ENCODE measurements at places on chromosomes 4 and X. TPM values are rescaled to one million over a fixed set of nuclear protein-coding genes. Genes with fewer than 3 reads are reported as not detected.

- DNase-seq: no peak
These were observed 269.1 kb upstream of the ZFP42 start for GRCh38 chr4:187726485-187726884.

DNA sequence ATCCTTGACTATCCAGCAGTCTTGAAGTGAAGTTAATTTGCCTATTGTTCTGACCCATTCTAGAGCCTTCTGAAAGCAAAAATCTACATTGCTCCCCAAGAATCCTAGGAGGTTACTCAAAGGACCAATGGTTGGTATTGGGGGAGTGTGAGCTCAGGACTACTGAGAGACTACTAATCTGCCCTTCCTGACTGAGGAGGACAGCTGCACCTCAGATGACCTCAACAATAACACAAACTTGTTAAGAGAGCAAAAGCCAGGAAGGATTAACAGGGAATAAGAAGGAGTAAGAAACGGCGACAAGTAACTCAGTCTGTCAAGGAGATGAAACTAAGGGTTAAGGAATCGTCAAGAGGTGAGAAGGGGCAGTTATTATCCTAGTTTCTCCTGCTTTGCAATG, 43.4 kb downstream of the IDS start:
- no peak for DNase-seq

The FATE1 gene
- not detected for total RNA-seq

- no peak for DNase-seq
These were observed 69.6 kb downstream of the PPP2R2C start for GRCh38 chr4:6402566-6403399.

GRCh38 chr4:166977596-166977995, 256.7 kb downstream of the SPOCK3 start:
- DNase-seq: no peak

- DNase-seq: peak; percentile 58
These were observed 51.2 kb upstream of the C1QTNF7 start for GRCh38 chr4:15376594-15376993.

- no peak for DNase-seq
These were observed 287.4 kb downstream of the NR3C2 start for GRCh38 chr4:148154769-148155168.

GRCh38 chr4:68396756-68397155, 46.9 kb upstream of the YTHDC1 start:
- DNase-seq: no peak

DNA sequence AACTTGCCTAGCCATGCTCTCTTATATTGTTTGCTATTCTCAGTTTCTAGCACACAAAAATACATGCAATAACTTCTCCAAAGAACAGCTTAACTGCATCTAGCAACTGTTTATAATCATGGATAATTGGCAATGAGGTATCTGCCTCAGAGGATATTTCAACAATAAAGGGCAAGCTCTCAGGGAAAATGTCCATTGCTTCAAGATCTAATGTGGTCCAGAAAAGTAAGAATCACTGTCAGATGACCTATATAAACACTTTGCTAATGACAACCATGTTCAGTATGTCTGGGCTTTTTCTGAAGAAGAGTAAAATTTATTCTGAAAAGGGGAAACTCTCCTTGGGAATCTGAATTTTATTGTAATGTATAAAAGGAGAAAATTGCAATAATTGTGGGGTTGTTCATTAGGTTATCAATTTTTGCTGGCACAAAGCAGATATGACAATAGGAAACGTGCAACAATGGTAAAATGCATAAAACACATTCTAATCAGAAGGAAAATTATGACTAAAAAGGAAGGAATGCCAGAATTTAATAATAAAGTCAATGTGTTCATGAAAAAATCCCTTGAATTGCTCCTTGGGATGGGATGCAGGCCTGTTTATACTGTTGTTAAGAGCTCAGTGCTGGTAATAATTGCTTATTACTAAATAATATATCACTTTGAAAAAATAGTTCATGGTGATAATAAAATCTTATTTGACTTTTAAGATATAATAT, 90.3 kb downstream of the ANTXR2 start:
- DNase-seq: no peak

DNA sequence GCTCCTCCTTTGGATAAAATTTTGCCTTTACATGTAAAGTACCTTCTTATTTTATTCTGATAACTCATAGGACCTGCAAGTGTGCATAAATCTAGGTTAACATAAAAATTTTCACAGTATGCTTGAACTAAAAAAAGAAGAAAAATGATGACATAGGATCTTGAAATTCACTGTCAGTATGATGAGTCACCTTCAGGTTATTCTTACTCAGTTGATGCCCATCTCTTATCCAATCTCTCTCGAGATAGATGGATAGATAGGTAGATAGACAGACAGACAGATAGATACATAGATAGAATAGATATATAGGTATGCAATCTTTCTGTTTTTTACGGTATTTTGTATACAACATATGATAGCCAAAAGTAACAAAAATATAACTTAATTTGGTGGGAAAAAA, 485.5 kb downstream of the NAF1 start:
- no peak for DNase-seq

The SLC25A14 gene
- total RNA-seq: 14.1 TPM

The GRIA2 gene
- total RNA-seq: not detected

The ITM2A gene
- 0.12 TPM for total RNA-seq

- DNase-seq: peak; percentile 0
These were observed 105.8 kb upstream of the MAGEB18 start for GRCh38 chrX:26032111-26032912.

- DNase-seq: no peak
These were observed 34.4 kb downstream of the FAM13A start for GRCh38 chr4:89022426-89023128.

- peak; percentile 23 for DNase-seq
These were observed 31.9 kb downstream of the CBR4 start for GRCh38 chr4:168978001-168978700.

GRCh38 chr4:138030375-138030774, 211.8 kb downstream of the SLC7A11 start:
- DNase-seq: no peak

The IL1RAPL2 gene
- not detected for total RNA-seq

GRCh38 chr4:89939546-89939945, 44.9 kb downstream of the MMRN1 start:
- DNase-seq: no peak

GRCh38 chr4:122759639-122760310, 27.3 kb downstream of the BBS12 start:
- DNase-seq: no peak

DNA sequence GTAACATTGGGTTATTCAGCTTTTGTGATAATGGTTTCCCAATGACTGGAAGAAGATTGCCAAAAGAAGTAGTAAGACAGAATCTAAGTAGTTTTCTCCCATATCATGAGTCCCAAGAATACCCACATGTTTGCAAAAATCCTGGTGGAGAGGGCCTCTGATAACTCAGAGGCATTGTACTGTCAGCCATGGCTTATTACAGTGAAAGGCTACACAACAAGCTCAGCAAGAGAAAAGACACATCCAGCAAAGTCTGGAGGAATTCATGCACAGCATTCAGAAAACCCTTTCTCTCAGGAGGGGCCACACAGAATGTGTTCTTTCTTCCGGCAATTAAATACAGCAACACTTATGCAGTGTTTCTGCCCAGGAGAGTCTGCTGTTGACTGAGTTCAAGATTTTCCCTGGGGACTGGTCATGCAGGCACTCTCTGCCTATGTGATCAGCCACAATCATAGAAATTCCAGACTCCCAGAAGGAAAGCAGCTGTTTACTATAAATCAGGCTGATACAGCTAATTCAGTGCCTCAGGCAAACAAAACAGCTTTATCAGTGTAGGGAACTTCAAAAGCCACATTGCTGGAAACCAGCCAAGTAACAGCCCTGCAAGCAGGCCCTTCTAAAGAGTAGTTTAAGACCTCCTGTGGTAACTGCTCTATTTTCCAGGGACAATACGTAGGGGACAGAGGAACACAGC, 937.1 kb downstream of the CCSER1 start:
- peak; percentile 21 for DNase-seq

DNA sequence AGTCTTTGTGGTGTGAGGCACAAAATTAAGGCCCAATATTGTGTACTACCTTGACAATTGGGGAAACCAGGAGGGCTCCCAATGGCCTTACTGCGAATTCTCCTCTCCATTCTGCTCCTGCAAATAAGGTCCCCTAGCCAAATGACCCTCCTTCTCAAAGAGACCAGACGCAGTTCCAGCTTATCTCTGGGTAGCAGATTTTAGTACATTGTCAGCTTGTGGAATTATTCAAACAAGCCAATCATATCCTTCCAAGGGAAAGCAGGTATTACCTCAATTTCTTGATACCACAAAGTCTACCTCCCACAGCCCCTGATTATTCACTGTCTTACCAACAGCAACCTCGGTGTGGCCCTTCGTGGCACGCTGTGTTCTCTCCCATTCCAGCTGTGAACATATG, 7.8 kb upstream of the ZBTB33 start:
- no peak for DNase-seq

GRCh38 chr4:165325732-165326512, 1.5 kb upstream of the MSMO1 start:
- peak; percentile 90 for DNase-seq

The NDNF gene
- not detected for total RNA-seq

DNA sequence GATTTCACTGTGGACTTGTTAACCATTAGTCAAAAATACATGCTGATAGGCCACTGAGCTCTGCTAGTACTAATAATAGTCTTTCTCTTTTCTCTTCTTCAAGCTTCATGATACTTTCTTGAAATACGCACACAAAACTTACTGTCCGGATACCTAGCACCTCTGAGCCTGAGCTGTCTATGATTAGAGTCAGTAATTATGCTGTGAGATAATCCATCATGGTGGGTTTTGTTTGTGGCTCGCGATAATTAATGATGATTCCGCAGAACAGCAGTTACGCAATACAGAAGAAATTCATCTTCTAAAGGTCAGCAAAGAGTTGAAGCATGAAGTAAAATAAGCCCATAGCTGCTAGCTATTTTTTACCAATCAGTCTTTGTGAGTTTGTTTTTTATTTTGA, 511.5 kb upstream of the GALNT7 start:
- DNase-seq: no peak

DNA sequence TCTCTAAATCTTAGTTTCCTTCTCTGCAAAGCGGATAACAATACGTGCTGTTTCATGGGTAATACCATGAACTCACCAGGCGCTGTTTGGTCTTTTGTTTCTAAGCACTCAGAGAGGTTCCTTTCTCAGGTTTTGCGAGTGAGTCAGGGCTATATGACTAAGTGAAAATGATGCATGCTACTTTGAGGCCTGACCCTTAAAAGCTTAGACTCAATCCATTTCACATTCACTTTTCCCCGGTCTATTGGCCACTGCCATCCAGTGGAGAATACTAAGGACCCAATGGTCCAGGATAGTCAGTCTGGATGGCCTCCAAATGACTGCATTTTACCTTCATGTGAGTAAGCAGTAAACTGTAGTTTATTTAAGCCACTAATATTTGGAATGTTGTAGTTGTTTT, 400.8 kb upstream of the SLIT2 start:
- DNase-seq: peak; percentile 90

GRCh38 chr4:40173470-40173875, 23.4 kb upstream of the RHOH start:
- DNase-seq: no peak

DNA sequence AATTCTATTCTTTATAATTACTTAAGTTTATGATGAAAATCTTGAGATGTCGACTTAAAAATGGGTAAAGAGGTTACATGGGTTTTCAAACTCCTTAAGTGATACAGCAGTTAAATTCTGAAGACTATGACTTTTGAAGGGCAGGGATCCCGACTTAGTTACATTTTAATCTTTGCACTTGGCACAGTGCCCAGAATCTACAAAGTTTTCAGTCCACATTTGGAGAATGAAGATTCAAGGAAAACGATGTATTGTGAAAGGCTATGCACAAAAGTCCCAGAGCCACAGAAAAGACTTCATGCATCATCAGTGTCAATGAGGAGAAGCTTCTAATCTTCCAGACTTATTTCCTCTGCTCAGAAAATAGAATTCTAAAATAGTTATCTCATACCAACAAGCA, 36.3 kb upstream of the GRPR start:
- DNase-seq: peak; percentile 1

The MTMR8 gene
- total RNA-seq: 0.24 TPM

The WAS gene
- total RNA-seq: 0.84 TPM

DNA sequence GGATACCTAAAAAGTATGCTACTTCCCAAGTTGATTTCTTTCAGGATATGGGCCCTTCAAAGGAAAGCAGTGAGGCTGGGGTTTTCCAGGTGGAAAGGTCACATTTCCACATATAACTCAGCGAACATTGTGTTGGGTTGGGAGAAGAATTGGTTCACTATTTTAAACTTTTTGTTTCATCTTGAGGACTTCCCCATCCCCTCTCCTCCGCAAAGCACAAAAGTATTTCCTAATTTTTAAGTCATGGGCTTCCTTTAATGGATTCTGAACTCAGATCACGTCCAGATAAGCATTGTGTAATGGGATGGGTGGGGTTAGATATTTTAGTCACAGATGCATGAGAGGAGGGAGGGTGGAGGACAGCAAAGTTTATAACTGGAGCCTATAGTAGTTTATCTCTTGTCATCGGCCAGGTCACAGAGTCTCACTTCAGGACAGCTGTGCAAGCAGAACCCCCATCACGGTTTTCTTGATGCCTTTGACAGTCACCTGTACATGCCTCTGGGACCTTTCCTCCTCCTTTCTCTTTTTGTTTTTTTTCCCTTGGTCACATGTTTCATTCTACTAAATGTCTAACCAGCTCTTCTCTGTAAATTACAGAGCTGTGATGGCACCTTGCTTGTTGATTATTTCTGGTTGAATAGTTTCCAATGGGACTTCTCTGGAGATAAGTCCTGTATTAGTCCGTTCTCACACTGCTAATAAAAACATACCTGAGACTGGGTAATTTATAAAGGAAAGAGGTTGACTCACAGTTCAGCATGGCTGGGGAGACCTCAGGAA, 115.4 kb downstream of the PTTG2 start:
- peak; percentile 69 for DNase-seq

The SLC30A9 gene
- total RNA-seq: 52.1 TPM

DNA sequence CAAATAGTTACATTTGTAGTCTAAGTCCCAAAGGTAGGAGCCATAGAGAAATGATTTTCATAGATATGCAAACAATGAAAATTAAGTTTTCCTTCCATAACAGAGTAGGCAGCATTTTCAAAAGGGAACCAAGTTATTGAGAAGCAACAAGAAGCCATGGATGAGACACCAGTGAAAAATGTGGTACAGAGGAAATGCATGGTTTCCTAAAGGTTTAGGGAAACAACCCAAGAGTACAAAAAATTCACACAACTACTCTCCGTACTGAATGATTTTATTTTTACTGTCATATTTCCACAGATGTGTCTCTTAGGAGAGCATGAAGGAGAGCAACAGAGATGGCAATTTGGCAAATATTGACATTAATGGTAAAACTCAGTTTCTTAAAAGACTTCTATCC, 1408.9 kb upstream of the PCDH7 start:
- DNase-seq: no peak

The NHSL2 gene
- 0.36 TPM for total RNA-seq

DNA sequence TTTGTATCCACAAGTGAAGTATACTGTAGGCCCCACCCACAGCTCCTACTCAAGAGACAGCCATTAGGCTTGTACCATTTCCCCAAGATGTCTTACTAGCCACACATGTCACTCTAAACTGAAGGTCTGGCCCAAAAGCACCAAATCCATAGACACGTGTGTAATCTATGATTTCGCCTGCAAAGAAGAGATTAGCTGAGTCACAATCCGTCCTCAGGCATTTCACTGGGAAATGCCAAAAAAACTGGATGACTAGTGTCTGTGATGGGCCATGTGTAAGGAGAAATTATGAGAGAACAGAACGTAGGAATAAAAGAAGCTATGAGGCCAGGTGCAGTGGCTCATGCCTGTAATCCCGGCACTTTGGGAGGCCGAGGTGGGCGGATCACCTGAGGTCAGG, 21.9 kb upstream of the RP2 start:
- peak; percentile 73 for DNase-seq

All from RPMI7951 (cell line).